ENCODE measurements at places on chromosomes 11 and 22.

DNA sequence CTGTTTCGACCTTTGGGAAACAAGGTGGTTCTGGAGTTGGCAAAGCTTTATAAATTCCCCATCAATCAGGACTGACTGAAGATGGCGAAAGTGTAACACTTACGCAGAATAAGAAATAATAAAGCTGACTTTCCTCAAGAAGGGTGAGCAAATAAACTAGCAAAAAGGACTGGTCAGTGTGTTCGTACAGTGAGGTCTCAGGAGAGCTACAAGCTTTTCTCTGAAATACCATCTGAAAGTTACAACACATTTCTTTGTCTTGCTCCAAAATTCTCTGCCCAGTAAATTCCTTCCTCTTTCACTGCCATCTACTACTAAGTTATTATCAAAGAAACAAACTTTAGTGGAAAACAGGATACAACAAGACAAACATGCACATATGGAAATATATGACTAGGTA, 13.4 kb downstream of the PITPNB start:
- DNase-seq: no peak

DNA sequence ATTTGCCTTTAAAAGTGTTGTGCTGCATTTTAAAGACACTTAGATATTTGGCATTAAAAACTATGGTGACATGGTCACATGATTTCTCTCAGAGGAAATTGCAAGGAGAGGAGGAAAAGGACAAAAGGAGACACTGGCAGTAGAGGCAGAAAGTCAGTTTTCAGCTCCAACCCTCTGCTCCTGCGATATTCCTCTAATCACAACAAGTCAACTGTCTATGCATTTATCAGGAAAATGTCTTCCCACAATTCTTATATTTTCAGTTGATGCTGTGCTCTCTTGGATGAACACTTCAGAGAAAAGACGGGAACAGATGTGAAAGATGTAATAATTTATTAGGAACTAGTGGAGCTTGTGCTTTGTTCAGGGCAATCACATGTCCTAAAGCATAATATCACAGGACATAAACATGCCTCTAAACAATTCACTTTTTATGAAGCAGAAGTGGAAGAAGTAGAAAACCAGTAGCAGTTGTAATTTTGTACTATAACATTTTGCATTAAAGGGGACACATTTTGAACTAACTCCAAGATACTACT, 340.8 kb upstream of the PITPNB start:
- no peak for DNase-seq

DNA sequence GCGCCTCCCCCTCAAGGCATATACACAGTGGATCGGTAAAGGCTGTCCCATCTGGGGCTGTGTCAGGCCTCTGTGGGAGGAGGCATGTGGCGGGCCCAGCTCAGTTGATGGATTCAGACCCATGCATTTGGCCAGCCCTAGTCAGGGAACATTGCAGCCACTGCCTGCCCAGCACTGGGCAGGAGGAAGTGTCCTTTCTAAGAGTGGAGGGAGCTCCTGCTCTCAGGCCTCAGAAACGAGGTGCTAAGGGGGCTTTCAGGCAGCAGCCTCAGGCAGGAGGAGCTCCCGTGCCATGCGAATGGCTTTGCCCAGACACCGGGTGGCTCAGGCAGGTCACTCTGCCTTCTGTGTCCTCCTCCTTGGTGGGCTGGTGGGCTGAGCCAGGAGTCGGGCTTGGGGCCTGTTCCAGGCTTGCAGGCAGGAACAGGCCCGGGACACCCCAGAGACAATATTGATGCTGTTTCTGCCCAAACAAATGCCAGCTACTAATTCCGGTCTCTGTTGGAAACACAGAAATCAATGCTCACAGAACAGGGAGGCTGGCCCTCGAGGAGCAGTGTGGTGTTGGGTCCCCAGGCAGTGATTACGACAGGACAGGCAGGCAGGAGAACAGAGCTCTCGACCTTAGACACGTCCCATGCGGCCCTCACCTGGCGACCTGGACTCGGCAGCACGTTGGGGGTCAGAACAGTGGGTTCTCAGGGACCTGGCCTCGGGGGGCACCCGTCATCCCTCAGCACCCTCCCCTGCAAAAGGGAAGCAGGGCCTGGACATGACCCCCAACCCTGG, 42.3 kb upstream of the CCDC188 start:
- DNase-seq: no peak

GRCh38 chr11:132895340-132895739, 637.0 kb downstream of the OPCML start:
- DNase-seq: no peak

- no peak for DNase-seq
Observed at GRCh38 chr11:61693922-61694601, 13.9 kb downstream of the DAGLA start.

DNA sequence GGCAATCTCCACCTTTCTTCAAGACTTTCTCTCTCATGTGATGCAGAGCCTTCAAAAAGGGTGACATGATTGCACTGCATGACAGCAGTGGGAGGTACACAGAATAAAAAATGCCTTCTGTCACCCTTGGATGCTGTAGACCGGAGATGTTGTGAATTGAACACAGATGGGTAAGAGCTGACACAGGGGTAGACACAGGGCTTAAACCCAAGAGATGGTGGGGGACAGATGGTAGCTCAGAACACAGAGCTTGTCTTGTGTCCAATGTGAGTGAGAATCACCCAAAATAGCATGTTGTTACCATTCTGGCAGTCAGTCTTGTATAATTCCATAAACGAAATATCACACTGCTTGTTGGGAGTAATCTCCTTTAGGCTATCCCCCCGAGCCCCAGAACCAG, 69.9 kb downstream of the JRKL start:
- no peak for DNase-seq

DNA sequence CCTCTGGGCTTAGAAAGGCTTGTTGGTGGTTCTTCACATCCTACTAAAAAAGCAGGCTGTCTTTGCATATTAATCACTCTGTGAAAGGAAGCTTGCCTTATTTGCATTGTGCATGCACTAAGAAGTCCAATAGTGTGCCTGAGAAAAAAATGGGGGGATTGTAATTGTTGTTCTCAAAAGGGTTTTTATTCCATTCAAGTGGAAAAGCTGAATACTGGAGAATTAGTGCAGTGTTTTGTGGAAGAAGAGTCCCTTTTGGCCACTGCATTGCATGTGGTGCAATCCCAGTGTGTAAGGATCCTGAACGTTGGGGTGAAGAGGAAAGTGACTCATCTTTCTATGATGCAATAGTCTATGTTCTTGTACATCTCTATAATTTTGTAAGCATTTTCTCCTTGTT, 16.5 kb downstream of the NCAM1 start:
- DNase-seq: peak; percentile 27

- DNase-seq: peak; percentile 96
Observed at GRCh38 chr22:40651563-40652501, 15.3 kb upstream of the MRTFA start.

DNA sequence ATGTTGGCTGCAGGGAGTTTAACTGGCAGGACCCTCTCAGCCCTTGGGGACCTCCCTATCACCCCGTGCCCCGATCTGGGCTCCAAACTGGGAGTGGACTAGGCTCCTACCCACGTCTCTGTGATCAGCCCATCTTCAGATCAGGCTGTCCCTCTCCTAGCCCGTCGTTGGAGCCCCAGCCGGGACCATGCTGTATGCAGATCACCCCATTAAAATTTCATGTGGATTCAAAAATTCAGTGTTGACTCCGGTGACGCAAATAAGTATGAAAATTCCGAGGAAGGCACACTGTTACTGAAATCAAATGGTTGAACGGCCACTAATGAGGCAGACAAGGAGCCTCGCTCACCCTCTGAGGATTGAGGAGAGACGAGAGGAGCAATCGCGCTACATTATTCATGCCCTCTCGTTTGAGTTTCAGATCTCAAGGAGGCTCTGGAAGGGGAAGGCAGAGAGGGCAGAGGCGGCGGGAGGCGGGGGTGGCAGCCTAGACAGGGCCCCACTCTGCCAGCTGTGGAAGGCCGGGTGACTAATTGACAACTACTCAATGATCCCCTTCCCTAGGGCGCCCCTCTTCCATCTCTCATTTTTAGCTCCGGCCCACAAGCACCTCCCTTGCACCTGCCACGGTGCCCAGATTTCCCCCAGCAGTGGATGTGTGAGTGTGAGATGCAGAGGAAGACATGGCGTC, 255.4 kb downstream of the MIAT start:
- DNase-seq: no peak

DNA sequence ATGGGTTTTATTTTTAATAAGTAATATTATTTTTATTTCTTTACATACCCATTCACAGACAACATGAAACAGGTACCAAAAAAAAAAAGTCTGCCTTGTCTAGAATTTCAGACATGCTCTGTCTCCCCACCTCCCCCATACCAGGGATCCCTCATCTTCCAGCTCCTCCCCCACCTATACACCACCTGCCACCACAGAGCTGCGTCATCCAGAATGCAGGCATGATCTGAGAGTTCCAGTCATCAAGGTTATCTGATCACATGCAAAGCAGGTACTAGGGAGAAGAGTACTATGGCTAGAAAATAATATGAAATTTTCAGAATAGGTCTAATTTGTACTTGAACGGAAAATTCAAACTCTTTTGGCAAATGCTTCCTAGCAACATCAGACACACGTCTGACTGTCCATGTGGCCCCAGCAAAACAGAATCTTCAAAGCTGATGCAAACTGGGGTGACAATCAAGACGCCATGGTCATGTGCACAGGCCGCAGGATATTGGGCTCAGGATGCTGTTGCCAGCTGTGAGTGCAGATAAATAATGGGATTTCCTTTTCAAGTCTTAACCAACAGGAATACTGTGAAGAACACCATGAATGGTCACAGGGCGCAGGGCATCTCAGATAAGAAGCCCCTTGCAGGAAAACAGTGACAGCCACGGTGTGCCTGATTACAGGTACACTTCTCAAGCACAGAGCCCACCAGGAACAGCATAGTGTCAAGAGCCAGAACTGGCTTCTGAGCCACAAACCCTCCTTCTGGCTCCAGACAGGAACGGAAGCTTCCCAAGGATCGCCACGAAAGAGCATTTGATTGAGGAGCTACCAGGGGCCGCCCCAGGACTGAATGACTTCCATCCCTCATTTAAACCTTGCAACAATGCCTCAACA, 169.5 kb downstream of the EFCAB6 start:
- DNase-seq: no peak

DNA sequence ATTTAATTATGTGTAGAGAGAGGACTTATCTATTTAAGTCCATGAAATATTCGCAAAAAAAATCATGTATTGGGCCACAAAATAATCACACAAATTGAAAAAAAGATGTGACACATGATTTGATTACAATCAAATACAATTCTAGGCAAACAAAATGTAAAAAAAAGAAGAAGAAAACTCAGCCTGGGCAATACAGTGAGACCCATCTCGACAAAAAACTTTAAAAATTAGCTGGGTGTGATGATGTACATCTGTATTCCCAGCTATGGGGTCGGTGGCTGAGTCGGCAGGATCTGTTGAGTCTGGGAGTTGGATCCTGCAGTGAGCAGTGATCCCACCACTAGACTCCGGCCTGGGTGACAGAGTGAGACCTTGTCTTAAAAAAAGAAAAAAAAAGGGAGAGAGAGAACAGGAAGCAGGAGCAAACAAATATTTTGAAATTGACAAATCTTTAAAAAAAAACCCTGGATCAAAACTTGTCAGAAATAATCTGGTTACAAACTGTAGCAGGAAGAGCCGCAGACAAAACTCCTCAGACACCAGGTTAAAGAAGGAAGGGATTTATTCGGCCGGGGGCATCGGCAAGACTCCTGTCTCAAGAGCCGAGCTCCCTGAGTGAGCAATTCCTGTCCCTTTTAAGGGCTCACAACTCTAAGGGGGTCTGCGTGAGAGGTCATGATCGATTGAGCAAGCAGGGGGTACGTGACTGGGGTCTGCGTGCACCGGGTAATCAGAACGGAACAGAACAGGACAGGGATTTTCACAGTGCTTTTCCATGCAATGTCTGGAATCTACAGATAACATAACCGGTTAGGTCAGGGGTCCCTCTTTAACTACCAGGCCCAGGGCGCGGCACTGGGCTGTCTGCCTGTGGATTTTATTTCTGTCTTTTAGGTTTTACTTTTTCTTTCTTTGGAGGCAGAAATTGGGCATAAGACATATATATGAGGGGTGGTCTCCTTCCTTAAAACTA, 3.3 kb upstream of the TYMP start:
- no peak for DNase-seq

DNA sequence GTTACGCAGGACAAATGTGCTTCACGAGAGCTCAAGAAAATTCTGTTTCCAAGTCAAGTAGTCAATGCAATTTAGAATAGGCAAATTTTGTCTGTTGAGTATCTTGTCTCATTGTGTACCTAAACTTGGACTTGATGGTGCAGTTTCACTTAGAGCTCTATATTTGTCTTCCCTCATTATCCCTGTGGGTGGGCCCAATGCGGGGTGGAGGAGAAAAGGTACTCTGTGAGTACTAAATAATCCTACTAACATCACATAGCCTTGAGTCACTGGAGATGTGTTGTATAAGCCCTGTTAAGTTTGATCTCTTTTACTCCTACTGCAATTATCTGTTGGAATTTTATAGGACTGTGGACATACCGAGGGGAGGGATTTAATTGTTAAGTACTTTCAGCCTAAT, 331.2 kb downstream of the METTL15 start:
- DNase-seq: no peak

GRCh38 chr11:58318532-58318931, 40.3 kb downstream of the OR5B17 start:
- peak; percentile 45 for DNase-seq

DNA sequence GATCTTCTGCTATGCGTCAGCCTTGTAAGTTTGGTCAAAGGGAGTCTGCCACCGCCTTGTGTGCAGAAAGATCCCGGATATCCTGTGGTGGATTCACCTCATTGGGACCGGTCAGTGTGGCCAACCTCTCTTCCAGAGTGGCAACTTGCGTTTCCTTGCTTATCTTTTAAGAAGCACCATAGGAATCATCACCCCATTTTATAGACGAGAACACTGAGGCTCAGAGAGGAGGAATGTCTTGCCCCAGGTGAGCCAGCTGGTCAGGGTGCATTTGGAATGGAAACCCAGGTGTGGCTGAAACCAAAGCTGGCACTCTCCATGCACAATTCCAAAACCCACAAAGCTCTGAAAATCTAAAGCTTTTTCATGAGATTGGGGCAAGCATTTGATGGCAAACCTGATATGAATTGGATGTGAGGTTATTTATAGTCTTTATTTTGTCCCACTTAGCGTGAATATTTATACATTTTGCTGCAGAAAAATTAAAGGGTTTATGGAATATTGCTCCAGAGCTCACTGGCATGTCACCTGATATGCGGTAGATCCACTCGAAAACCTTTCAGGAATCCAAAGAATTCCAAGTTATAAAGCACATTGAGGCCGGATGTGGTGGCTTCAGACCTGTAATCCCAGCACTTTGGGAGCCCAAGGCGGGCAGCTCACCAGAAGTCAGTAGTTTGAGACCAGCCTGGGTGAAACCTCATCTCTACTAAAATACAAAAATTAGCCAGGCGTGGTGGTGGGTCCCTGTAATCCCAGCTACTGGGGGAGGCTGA, 12.1 kb upstream of the EIF3D start:
- DNase-seq: no peak
